ENCODE measurements at places on chromosomes 1 and 21.

- no peak for DNase-seq
These were observed 856.3 kb upstream of the B3GALT2 start for GRCh38 chr1:194042736-194043135.

- DNase-seq = no peak
These were observed 136.1 kb upstream of the HOOK1 start for GRCh38 chr1:59678493-59679228.

GRCh38 chr1:47888294-47888629 is 108.9 kb downstream of the TRABD2B start:
- no peak for DNase-seq

GRCh38 chr1:55965981-55966461 is 613.3 kb downstream of the PLPP3 start:
- no peak for DNase-seq

GRCh38 chr1:210899676-210900075 is 234.3 kb downstream of the KCNH1 start:
- no peak for DNase-seq

Data from effector CD4-positive, alpha-beta T cell (primary cell).